Substantia nigra (tissue), 51 donors: ENCODE measurements at places on chromosomes 7 and 10.

- DNase-seq: no peak
Observed at GRCh38 chr10:95260397-95260881, 30.4 kb downstream of the PDLIM1 start.

DNA sequence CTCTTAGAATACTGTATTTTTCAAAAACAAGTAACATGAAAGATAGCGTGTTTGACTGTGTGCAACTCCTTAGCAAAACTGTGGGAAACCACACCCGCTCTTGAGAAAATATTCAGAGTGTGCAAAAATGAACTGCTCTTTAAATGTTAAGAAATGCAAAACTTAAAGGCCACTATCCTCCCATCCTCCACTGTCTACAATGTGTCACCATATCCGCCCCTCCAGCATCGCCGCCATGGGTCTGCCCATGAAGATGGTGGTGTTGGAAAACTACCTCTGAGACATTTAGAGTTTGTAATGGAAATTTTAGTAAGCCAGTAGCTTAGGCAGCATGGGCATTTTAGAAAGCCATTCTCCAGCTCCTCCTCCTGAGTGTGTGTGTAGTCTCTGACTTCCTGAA is 20.1 kb upstream of the NMT2 start:
- no peak for DNase-seq

GRCh38 chr10:34168439-34168838 is 646.7 kb downstream of the PARD3 start:
- DNase-seq: no peak

DNA sequence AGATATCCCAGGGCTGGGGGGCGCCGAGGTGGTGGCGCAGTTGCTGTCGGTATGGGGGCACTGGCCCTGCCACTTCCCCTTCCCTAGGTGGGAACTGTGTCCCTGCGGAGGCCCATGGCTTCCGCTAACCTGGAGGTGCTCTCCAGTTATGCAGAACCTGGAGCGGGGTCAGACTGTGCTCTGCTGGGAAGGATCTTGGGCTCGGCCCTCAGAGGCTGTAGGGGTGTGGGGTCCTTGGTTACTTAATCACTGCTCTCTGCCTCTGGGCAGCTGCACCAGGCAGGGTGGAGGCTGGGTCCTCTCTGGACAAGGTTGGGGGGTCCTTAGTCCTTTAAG is 2.4 kb downstream of the BRI3 start:
- no peak for DNase-seq

- no peak for DNase-seq
Observed at GRCh38 chr10:75260990-75261389, 25.2 kb upstream of the COMTD1 start.

GRCh38 chr10:77157248-77158019 is 480.2 kb downstream of the KCNMA1 start:
- DNase-seq: no peak

DNA sequence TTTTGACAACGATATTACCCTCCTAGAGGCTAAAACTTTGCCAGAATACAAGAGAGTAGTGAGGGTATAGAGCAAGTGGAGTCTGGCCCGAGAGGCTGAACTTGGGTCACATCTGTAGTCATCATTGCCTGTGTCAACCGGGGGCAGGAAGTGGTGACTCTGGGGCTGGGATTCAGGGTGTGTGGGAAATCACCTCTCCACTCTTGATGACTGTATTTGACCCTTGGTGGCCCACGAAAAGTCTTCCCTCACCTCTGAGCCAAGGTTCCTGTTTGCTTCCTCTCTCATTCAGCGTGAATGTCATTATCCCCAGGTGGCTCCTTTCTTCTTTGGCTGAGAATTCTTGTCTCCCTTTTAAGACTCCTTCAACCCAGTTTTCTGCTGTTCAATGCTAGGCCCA is 240.4 kb downstream of the ABCA13 start:
- DNase-seq: no peak

DNA sequence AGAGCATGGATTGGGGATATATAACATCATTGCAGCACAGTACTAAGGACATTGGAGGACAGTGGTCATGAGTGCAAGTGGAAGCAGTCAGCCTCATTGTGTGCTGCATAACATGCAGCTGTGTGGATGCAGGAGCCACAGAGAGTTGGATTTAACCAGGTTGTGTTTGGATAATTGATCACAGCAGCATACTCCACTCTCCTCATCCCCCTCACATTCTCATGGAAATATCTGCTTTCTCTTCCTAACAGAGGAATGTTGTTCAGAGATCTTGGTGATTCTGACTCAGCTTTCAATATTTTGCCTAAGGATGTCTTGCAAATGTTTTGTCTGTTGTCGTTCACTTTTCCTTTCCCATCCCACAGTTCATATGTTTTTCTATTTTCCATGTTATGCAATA is 31.8 kb upstream of the LSM8 start:
- no peak for DNase-seq

DNA sequence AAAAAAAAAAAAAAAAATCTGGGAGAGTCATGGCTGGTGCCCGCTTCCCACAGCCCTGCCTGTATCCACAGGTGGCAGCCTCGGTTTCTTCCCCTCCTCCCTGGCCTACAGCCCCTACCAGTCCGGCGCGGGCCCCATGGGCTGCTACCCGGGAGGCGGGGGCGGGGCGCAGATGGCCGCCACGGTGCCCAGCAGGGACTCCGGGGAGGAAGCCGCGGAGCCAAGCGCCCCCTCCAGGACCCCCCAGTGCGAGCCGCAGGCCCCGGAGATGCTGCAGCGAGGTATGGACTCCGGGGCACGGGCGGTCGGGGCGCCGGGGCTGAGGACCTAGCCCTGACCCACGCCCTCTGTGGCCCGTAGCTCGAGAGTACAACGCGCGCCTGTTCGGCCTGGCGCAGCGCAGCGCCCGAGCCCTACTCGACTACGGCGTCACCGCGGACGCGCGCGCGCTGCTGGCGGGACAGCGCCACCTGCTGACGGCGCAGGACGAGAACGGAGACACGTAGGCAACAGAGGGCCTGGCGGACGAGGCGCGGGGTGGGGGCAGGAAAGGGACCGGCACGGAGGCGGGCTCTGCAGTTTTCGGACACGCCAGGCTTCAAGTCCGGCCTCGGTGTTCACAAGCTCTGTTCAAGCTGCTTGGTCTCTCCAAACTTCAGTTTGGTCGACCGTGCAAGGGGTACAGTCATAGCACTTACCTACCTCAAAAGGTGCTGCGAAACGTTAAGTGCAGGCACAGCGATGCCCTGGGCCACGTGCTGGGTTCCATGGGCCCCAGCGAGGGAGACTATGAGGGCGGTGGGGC is 3.9 kb downstream of the NFKB2 start:
- DNase-seq: peak; percentile 84

- DNase-seq: no peak
Observed at GRCh38 chr10:86105640-86106039, 261.0 kb downstream of the GRID1 start.

DNA sequence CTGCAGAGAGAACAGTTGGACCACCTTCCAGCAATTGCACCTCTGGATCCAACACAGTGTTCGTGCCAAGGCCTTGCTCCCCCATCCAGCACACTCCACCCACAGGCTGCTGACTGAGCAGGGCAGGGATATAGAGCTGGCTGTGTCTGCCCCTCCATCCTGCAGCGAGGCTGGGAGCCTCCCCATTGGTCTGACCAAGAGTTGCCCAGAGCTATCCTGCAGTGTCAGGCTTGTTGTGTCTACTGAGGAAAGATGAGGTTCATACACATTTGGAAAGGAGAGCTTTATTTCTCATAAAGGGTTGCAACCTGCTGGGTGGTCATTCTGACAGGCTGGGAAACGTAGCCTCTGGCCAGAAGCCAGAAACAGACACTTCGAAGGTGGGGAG is 27.1 kb downstream of the PRF1 start:
- DNase-seq: no peak

DNA sequence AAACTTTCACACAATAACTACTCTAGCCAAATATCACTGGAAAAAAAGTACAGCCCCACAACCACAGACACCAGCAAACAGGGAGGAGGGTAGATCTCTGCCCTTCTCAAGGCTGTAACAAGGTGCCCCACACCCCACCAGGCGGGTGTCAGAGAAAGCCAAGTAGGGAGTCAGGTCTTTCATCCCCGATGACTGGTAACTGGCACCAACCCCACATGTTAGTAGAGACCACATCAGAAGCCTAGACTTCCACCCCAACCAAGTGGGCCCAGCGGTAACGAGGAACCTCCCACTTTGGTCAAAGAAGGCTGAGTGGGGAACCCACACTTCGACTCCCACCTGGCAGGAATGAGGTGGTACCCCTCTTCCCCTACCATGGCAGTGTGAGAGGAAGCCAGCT is 16.4 kb upstream of the RUFY2 start:
- DNase-seq: no peak

DNA sequence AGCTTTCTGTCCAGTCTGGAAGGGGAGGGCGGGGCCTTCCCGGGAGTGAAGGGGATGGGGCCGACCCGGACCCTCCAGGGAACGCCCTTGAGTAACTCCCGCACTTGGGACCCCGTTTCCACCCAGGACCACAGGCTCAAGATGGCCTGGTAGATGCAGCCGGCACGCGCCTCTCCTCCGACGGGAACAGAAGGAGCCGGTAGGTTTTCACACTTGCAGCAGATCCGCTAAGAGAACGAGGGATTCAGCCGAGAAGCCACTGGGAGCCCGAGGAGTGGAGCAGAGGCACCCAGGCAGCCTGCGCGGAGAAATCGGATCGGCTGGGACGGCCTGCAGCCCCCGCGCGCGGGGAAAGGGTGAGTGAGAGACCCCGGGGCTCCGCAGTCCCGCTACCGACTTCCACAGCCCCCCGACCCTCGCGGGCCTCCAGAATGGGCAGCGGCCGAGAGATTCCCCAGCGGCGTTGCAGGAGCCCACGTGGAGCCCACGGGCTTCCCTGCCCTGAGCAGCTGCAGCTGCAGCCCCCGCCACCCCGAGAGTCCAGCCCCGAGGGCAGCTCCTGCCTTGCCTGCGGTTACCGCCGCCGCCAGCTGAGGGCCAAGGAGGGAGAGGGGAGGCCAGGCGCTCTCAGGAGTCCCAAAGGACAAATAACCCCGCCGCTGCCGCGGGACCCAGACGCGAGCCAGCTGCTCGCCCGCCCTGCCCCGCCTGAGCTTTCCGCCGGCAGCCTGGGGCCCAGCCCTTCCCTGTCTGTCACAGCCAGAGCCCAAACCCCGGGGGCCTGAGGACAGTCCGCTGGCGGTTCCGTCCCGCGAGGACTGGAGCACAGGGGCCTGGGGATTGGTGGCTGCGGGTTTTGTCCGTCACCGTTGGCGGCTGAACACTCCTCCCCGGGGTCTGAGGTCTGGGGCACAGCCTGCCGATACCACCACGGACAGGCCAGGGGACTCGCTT is 21.8 kb downstream of the IFT22 start:
- DNase-seq: no peak

DNA sequence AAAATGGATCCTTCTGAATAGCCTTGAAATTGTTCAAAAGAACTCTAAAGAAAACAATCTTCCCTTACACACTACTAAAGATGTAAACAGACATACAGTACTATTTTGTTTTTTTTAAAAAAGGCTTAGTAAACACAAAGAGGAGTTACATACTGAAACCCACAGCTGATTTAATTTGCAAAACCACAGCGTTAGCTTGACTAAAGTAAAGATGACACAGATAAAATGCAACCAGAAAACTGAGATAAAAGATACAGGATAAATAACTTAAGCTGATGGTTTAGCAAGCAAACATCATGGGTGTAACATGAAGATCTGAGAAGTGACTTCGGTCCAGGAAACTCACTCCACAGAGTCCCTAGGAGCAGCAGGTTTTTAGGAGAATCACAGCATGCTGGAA is 21.8 kb downstream of the PRKCQ start:
- DNase-seq: no peak

GRCh38 chr7:102099474-102099873 is 187.2 kb upstream of the SH2B2 start:
- DNase-seq: no peak

- no peak for DNase-seq
Observed at GRCh38 chr10:10915215-10915614, 102.5 kb upstream of the CELF2 start.

- DNase-seq: no peak
Observed at GRCh38 chr10:114825513-114826253, 4.1 kb downstream of the FHIP2A start.

DNA sequence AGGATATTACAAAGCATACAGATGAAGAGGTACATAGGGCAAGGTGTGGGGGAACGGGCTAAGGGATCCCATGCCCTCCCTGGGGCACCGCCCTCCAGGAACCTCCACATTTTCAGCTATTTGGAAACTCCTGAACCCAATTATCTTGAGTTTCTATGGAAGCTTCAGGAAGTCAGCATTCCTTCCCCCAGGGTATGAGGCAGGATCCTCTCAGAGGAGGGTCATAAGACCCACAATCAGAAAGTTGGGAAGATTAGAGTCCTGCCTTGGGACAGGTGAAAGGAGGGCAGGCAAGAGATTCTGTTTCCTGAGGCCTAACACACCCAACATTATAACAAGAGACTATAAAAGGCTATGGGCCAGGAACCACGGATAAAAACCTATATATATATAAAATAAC is 98.0 kb downstream of the RALA start:
- DNase-seq: no peak

- DNase-seq: no peak
Observed at GRCh38 chr7:37251222-37251621, 197.4 kb downstream of the ELMO1 start.

DNA sequence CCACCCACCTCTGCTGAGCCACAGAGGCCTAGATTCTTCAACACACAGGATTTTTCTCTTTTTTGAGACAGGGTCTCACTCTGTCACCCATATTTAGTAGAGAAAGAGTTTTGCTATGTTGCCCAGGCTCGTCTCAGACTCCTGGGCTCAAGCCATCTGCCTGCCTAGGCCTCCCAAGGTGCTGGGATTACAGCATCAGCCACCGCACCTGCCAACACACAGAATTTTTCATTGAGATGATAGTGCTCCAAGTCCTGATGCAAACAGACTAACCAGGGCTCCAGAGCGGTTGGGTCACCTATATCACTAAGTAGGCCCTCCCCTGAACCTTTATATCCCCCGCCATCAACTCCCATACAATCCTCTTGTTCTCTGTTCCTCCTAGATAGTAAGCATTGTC is 24.4 kb upstream of the ADRB1 start:
- no peak for DNase-seq

DNA sequence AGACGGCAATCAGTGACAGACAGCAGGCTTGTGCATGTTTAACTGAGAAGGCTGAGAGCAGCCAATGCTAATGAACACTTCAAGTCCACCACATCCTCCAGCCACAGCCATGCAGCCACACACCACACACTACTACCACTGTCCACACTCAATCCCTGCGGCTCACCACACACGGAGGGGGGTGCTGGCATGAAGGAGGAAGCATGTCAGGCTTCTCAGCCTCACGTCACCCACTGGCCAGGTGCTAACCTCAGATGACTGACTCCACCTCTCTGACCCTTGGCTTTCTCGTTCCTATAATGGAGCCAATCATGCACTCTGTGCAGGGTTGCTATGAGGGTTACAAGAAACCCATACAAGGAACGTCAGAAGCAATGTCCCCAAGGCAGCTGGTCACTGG is 165.4 kb upstream of the RNF32 start:
- DNase-seq: no peak

GRCh38 chr7:77226357-77226839 is 26.8 kb upstream of the FGL2 start:
- DNase-seq: no peak

- no peak for DNase-seq
Observed at GRCh38 chr10:98509745-98510144, 63.0 kb upstream of the HPS1 start.

GRCh38 chr7:29043576-29043975 is 85.4 kb upstream of the TRIL start:
- no peak for DNase-seq
